ENCODE measurements at places on chromosomes 2 and 18.

DNA sequence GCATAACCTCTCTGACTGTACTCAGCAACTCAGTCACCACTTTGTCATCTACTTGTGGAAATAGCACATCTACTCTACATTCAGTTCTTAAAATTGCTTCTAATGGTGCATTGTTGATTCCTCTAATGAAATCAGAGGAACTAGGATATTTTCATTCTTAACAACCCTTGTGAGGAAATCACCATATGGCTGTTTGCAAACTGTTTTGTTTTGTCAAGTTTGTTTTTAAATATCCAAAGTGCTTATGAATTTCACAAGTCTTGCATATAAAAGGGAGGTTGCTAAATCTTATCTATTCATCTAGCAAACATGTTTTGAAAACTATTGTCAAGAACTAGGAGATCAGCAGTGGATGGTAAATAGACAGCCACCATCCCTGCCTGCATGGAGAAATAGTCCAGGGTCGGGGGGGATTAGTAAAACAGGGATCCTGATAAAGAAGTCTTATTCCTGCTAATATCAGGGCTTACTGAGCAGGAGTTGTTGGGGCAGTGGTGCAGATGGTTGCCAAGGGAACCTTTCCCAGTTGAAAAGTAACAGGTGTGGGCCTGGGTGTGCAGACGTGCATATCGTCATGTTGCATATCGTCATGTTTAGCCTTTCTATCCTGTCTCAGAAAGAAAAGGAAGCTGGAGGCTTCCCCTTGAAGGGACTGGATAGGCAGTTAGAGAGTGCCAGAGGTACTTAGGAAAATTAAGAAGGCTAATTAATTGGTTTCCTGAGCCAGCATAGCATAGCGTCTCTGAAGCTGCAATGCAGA, 7.5 kb upstream of the MYO3B start:
- DNase-seq: no peak

DNA sequence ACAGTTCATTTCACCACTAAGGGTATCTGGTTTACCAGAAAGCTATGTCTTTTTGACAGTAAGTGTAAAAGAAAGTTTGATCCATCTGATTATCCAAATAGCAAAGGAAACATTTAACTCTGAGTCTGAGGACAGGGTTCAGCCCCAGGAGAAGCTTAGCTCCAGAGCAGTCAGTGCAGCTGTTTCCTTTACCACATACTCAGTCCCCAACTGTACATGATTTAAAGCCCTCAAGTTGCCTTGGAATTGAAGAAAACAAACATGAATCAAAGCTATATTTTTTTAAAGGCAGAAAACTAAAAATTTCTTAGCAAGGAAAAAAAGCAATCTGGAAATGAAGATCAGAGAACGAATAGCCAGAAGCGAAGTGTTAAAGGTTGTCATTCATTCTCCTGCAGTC, 746.0 kb downstream of the METTL4 start:
- DNase-seq: no peak

DNA sequence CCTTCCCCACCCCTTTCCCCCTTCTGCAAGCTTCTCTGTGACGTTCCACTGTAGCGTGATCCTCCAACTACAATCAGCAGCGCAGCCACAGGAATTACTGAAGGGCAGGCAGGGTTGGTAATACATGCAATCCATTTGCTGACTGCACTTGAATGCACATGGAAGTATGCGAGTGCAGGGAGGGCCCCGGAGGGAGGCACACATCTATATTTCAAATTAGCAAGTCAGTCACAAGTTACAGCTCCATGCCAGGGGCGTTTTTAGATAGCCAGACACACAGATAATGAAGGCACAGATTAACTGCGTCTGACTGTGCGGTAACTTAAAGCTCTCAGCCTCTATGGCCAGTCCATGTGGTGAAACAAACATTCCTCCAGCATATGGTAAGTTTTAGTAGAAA, 209.2 kb upstream of the GATA6 start:
- no peak for DNase-seq

DNA sequence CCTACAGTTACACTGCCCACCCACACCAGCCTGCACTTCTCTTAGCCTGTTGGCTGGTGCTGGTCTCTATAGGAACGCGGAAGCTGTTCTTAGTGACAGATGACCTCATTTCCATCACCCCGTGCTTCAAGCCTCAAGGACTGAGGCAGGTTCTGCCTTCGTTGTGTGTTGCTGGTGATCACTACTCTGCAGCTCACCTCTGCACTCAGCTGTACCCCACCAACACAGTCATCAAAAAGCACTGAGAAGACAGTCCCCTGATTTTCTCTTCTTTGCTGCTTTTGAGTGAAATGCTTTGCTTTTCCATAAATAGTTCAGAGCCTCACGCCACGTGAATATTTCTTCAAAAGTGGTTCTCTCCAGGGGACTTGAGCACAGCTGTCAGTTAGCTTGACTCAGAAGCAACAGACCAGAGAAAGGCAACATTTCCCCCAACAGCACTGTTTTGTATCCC, 225.7 kb upstream of the CCDC150 start:
- DNase-seq: no peak

DNA sequence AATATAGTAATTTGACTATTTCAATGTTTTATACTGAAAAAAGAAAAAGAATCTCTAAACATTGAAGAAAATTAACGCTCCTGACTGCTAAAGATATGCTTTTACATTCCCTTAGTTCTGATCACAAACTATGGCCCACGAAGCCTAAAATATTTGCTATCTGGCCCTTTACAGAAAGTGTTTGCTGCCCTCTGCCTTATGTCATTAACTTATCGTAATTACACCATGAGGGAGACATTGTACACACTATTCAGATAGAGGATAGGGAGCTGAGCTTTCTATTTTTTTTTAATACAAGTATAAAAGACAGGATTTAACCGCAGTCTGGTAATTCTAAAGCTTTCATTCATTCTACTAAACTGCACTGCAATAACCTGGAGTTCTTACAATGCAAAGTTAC, 393.1 kb upstream of the DCC start:
- DNase-seq: no peak

DNA sequence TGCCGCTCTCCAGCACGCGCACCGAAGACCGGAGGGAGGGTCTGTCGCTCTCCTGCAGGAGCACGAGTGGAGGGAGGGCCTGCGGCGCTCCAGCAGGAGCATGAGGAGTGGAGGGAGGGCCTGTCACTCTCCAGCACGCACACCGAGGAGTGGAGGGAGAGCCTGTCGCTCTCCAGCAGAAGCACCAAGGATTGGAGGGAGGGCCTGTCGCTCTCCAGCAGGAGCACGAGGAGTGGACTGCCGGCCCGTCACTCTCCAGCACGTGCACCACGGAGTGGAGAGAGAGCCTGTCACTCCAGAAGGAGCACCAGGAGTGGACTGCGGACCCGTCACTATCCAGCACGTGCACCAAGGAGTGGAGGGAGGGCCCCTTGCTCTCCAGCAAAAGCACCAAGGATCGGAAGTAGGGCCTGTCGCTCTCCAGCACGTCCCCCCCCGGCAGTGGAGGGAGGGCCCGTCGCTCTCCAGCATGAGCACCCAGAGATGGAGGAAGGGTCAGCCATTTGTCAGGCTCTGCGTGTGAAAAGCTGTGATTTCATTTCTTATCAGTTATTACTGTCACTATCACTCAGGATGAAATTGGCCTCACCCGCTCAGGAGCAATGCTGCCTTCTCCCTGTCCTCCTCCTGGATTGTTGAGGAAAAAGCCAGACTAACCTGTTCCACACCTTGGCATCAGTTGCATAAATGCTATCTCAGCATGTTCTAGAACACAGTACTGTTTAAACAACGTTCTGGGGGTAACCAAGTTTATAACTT, 35.9 kb downstream of the ADI1 start:
- no peak for DNase-seq

DNA sequence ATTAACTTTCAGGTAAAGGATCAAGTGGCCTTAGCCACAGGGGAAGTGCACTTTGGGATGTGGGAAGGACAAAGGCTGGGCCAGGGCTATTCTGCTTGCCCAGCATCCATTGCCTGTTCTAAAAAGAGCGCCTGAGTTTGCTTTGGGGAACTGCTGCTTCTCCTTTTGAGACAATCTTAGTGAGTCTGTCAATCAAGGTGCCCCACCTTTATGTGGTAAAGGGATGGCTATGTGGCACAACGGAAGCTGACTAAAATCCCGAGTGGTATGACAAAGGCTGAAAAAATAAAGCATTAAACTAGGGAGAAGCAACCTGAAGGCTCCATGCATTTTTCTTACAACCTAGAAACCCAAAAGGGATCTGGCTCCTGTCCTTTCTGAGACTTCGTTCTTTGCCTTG, 540.5 kb downstream of the SLC4A3 start:
- DNase-seq: no peak

DNA sequence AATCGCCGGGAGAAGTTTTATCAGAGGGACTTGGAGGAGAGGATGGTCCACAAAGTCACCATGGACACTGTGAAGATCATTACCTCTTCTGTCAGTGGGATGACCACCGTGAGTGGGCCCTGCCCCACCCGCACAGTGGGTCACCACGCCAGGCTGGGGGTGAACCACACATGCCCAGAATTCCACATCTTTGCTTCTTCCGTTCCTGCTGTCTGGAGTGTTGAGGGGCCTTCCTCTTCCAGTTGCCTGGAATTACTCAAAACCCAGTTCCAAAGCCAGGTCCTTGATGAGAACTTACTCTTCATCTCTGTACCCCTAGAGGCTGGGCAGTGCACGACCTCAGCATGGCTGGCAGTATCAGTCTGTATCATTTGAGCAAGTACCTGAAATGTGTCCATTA, 22.1 kb downstream of the MROH2A start:
- no peak for DNase-seq

DNA sequence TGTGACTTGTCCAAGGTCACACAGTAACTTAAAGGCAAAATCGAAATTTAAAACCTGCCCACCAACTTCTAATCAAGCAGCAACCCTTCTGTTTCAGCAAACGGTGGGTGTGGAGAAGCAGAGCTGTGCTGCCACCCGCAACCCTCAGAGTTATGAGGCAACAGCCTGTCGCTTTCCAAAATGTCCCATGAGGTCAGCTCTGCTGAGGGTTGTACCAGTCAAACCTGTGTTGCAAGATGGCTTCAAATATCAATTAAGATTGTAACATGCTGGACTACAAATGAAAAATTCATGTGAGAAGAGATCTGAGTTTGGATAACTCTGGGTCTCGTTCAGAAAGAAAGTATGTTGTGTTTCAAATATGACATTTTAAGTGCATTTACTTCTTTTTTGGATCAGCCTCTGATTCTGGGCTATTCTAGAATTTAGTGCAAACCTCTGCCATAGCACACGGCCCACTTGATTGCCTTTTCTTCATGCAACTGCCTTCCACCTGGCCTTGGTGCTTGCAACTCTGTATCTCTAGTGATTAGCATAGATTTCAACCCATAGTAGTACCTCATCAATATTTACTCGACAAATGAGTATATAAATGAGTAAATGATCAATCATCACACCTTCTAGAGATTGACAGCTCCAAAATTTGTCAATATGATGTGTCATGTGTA, 69.3 kb downstream of the TIMM21 start:
- no peak for DNase-seq

DNA sequence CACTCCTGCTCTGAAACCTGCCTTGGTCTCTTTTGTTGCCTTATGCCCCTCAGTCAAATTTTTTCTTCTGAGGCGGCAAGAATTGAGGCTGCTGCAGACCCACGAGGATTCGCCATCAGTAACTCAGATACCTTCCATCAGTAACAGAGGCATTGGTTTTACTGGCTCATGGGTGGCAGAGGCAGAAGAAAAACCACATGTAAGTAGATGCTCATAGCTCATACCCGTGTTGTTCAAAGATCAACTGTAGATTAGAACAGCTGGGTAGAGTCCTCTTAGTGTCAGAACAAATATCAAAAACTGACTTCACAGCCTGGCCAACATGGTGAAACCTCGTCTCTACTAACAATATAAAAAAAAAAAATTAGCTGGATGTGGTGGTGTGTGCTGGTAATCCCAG, 598.0 kb upstream of the SOX11 start:
- DNase-seq: no peak

- no peak for DNase-seq
Measured at GRCh38 chr18:23945416-23946079, 69.0 kb upstream of the TTC39C start.

DNA sequence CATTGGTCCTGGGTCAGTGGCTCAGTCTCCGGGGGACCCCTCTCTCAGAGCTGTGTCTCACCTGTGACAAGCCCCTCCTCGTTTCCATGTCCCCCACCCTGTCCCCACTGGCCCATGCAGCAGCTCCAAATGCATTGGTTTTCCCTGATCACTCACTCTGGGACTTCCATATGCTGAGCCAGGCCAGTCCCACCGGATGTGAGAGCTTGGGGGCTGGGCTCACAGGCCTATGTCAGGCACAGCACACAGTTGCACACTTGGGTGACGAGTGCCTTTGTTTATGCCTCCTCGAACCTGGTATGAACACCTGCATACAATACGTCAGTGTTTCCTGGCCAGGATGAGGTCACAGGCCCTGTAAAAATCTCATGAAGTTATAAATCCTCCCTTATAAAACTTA, 232.5 kb downstream of the TFCP2L1 start:
- DNase-seq: no peak

- no peak for DNase-seq
Measured at GRCh38 chr2:169619946-169620345, 35.8 kb downstream of the PPIG start.

- DNase-seq: no peak
Measured at GRCh38 chr2:44360749-44361329, 455 bp downstream of the PREPL start.

DNA sequence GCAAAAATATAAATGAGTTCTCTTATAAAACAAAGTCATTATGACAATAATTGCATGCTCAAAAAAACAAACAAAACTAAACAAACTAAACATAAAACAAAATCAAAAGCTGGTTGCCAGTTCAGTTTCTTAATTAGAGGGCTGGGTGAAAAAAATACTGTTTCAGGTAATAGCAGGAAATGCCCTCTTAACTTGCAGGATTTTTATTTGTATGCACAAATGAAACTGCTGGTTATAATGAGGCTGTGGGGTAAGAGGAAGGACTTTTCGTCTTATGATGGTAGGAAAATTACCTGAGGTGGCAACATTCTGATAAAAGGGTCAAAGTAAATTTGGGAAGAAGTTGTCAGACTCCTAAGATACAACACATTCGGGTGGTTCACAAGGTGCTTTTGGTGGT, 21.5 kb upstream of the CDKL4 start:
- no peak for DNase-seq

- no peak for DNase-seq
Measured at GRCh38 chr2:3301001-3301400, 76.6 kb downstream of the EIPR1 start.

GRCh38 chr2:174121612-174122011, 126.7 kb downstream of the OLA1 start:
- DNase-seq: no peak

- no peak for DNase-seq
Measured at GRCh38 chr2:50729306-50730049, 302.5 kb downstream of the NRXN1 start.

- no peak for DNase-seq
Measured at GRCh38 chr2:69013840-69014821, 1.2 kb downstream of the ANTXR1 start.

DNA sequence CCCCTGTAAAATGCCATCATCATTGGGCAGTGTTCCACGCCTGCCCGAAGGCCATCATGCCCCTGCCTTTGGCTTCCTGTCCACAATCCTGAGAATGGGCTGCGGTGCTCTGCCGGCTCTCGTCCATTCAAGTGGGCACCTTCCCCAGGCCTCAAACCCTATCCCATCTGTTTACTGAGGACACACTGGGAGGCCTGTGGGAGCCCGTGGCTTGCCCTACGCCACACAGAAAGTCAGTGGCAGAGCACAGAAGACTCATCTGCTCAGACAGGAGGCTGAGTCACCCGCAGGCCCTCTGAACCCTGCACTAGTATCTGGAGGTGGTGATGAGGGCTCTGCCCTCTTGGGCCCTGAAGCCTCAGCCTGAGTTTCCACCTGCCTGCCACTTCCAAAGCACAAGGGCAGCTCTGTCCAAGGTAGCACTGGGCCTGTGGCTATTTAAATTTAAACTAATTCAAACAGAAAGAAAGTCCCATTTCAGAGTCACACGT, 19.1 kb upstream of the ANKRD53 start:
- DNase-seq: no peak
